ENCODE measurements at places on chromosomes 13 and 19. TPM values are rescaled to one million over a fixed set of nuclear protein-coding genes. Genes with fewer than 3 reads are reported as not detected.

The KLK10 gene
- 0.17 TPM for total RNA-seq

The DENND1C gene
- 0.17 TPM for total RNA-seq

The GIPR gene
- total RNA-seq = 0.69 TPM

The ZNF254 gene
- 4.1 TPM for total RNA-seq

The HPN gene
- total RNA-seq = not detected

The APC2 gene
- total RNA-seq = not detected

The PCDH9 gene
- total RNA-seq = 2.8 TPM

DNA sequence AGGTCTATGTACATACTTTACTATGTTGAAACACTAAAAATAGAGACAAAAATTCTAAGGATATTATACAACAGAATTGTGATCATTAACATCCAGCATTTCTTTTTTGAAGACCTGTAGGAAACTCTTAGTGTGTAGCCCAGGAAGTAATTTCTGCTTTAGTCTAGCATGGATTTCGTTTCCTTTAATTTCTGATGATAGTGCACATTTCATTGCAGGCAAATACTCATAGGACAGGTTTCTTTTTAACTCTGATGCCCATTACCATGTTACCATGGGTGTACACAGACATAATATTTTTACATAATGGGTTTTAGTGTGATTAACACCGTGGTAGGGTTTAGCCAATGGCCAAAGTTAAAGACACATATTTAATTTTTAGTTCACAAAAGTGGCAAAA, 27.1 kb downstream of the LIG4 start:
- no peak for DNase-seq

- no peak for DNase-seq
Observed at GRCh38 chr19:36775768-36776167, 3.2 kb upstream of the ZNF850 start.

DNA sequence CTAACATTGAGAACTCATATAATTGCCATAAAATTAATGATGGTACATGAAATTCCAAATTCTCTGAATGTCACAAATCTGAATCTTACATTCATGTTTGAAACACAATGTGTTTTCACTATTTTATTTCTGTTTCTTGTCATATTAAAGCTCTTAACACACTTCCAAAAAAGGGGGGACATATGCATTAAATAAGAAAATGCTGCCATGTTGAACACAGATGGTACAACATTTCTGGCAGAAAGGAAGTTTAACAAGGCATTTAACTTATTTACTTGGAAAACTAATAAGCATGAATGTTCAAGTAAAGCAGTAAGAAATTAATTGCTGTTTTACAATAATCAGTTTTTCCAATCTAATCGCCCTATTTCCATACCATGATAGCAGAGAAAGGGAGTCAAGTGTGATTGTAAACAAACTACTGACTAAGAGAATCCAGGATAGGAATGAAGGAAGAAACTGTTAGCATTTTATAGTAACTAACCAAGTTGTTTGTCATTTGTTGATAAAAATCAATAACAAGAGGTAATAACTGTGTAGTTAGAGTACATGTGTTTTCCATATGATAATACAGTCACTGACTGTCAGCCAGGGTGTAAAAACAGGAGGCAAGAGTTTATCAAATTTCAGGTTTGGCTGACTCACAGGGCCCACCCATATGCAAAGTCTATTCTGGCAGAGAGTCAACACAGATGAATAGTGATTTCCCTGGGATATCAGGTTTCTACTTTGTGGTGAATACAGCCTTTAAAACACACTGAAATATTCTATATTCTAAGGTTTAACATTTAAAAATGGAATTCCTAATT, 5.7 kb upstream of the FOXO1 start:
- DNase-seq = peak; percentile 51

GRCh38 chr13:35917252-35917941, 213.8 kb downstream of the DCLK1 start:
- no peak for DNase-seq

- no peak for DNase-seq
Observed at GRCh38 chr19:49669516-49669915, 3.8 kb downstream of the BCL2L12 start.

DNA sequence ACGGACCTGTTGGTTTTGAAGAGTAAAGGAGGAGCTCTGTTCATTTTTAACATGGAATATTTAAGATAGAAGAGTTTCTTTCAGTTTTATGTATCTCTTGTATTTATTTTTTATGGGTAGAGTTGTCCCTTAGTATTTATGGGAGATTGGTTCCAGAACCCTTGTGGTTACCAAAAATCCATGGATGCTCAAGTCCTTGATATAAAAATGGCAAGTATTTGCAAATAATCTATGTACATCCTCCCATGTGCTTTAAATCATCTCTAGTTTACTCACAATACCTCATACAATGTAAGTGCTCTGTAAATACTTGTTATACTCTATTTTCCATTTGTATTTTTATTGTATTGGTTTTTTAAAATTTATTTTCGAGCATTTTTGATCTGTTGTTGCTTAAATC, 63.1 kb downstream of the TM9SF2 start:
- DNase-seq = no peak

Measured in NCI-H460 (cell line).